ENCODE measurements at places on chromosomes 12 and 14. TPM values are rescaled to one million over a fixed set of nuclear protein-coding genes. Genes with fewer than 3 reads are reported as not detected.

GRCh38 chr12:99250091-99250490, 397.5 kb upstream of the GARIN6 start:
- DNase-seq: no peak

DNA sequence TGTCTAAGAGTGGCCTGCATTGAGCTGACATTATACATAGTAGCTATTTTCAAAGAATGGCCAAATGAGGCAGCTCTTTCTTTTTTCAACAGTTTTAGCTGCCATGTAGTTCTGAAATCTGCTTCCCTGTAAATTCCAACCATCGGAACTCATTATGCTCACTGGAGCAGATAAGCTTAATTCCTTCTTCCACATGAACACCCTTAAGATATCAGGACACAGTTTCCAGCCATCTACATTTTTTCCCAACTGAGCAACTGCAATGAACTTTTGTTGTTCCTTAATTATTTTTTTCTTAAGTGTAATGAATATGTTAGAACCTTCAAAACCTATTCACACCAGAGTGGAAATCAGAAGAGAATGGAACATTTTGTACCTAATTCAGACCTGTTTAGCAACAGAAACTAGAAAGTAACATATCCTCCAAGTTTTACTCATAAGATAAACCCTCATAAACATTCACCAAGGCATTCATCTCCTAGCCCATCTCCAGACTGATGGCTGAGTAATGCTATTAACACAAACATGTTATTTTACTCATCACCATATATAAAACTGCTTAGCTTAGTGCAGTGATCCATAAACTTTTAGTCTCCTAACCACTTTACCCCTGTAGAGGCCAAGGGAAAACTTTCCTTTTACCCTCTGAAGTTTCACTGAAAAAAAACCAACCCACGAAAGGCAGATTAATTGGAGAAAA, 296.1 kb upstream of the SYT1 start:
- DNase-seq: no peak

GRCh38 chr14:91119556-91120311, 5.9 kb downstream of the DGLUCY start:
- DNase-seq: no peak

DNA sequence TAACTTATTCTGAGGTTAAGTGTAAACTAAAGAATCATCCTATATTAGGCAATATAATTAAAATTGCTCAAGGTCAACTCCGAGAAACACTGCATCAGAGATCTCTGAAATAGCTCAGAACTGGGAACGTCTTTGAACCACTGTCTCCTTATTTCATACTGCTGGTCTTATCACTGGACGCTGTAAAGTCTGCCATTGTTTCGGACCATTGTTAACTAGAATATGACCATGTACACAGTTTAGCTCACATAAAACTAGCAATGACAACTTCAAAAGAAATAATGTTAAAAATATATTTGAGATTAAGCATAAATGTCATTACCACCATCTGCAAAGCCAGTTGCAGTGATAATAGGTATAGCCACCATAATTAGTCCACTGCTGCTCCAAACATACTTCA, 2.9 kb downstream of the ABCD2 start:
- DNase-seq: no peak

- DNase-seq: no peak
Observed at GRCh38 chr12:83102499-83102898, 415.8 kb downstream of the TMTC2 start.

The WNT5B gene
- total RNA-seq: 5.8 TPM
